ENCODE measurements at places on chromosomes 4 and X.

- DNase-seq, result no peak
Measured at GRCh38 chr4:8579526-8580320, 469 bp upstream of the GPR78 start.

DNA sequence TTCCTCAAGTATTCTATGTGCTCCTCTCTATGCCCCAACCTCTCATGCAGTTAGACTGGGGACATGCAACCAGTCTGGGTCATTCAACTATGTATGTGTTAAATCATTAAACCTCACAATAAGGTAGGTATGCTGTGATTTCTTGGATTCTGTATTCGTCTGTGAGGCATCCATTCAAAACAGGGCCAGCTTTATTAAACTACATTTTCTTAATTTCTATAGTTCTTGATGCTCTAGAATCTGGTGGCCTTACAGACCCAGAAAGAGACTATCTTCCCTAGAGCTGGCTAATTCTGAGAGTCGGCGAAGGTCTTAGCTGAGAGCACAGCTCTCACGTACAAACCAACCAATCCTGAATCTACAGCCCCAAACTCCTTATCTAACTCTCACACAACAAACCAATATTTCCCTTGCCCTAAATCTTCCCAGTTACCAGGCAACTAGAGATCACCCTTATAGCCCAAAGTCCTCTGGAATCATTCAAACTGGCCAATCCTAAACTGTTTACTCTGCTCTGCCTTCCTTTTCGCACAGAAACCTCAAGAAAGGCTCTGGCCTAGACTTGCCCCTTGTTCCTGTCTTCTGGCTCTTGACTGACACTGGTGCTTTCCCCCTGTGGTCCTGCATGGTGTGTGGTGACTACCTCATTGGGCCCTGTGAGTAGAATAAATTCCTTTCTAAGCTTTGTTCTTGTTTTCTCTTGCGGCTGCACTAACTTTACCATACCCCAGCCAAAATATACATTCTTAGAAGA is 203.5 kb upstream of the TET2 start:
- no peak for DNase-seq

GRCh38 chr4:122073615-122074014 is 78.5 kb upstream of the BLTP1 start:
- no peak for DNase-seq

DNA sequence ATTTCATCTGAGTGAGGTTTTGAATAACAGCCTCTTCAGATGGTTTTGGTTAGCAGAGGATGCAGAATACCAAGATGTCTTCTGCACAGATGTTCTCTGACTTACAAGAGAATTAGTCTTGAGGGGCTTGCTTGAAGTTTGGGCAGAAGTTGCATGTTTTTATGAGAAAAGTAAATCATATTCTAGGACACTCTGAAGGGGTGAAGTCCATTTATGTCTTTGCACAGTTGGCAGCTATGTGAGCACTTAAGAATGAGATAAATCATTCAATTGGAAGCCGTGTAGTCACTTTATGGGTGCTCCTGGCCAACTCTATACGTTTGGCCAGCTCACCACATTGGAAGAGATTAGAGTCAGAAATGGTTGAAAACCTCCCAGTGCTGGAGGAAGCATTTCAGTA is 252.7 kb upstream of the KCNIP4 start:
- DNase-seq, result no peak

- DNase-seq, result no peak
Measured at GRCh38 chr4:175813821-175814220, 1.8 kb upstream of the GPM6A start.
